Renal cortex interstitium (tissue), 15 donors: ENCODE measurements at places on chromosomes 7 and 10.

- no peak for DNase-seq
These were observed 7.7 kb upstream of the KCNK18 start for GRCh38 chr10:117189557-117189956.

DNA sequence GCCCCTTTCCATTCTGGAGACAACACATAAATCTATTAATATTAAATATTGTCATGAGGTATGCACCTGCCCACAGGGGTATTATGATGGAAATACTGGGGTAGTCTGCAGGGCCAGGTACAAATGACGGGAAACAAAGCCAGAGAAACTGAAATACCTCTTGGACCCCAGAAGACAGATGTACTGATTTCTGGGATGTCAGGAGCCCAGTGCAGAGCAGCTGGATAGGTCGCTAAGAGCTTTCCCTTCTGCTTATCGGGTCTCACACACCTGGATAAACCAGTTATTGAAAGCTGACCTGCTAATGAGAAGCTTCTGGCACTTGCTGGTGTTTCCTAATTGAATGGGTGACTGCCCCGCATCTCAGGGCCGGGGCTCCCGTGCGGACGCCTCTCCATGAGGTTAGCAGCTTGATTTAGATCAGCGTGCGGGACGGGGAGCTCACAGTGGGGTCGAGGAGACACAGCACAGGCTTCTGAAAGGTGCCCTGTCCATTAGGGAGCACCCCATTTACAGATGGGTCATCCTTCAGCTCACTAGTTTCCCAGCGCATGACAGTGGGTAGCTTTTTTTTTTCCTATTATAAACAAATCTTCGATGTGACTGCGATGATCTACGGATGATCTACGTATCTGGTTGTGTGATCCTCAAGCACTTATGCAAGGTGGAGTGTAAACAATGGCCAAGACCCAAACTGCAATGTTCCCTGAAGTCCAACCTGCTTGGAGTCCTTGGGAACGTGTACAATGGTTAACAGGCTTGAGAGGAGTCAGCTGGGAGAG lies 1.5 kb upstream of the INSIG1 start:
- DNase-seq, result no peak

DNA sequence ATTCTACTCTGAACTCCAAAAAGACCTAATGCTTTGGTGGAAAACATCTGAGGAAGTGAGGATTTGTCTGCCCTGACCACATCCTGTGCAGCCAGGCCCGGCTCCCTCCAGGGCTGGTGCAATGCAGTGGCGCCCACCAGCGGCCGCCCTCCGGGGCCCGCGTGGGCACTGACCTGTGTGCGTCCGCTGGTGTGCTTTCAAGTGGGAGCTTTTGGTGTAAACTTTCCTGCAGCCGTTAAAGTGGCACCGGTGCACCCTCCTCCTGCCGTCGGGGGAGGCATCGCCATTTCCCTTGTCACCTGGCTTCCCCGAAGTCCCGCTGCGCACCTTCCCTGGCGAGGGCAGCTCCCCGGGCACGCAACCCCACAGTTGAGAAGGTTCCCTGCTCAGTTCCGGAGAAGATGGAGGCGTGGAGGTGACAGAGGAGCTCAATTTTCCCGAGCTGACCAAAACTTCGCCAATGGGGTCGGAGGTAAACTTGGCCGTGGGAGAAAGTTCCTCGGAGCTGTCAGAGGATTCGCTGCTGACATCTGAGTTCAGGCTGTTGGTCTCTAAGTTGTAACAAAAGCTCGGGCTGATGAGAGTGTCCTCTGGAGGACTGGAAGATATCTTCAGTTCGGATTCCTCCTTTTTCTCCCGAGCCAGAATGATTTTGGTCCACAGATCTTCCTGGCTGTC lies 3.4 kb downstream of the KLF6 start:
- no peak for DNase-seq

GRCh38 chr10:53379956-53380355 lies 607.4 kb upstream of the MBL2 start:
- DNase-seq, result no peak

DNA sequence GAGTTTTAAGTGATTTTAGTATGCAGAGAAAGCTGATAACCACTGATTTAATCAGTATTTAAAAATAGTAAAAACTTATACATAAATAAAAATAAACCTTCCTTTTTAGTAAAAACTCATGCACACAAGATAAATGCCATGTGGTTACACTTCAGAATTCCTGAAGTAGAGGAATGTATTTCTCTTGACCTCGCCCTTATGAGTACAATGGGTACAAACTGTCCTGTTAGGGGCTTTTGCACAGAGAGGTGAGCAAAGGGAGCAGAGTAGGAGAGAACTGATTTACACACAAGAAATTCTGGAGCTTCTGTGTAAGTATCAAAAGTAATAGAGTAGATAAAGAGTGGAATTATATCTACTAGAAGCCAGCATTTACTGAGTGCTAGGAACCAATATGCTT lies 279.6 kb downstream of the PPP1R3A start:
- no peak for DNase-seq

- no peak for DNase-seq
These were observed 25.3 kb upstream of the ANKRD2 start for GRCh38 chr10:97547271-97547600.

GRCh38 chr7:31892099-31892829 lies 177.9 kb downstream of the PDE1C start:
- DNase-seq, result no peak

DNA sequence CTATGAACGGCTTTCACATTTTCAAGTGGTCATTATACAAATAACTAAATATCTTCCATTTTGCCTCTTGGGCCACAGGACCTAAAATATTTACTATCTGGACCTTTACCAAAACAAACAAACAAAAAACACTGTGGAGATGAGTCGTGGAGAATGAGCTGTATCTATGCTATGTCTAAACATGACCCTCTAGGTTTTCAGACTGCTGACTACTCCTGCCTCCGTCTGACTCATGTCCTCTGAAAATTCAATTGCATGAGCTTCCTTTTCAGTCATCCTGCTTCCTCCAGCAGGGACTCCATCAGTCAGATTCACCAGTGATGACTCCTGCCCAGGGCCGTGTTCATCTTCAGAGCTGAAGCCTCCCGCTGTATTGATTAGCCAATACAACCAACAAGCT lies 96.8 kb downstream of the COL28A1 start:
- no peak for DNase-seq

GRCh38 chr10:89981891-89982290 lies 280.5 kb downstream of the KIF20B start:
- no peak for DNase-seq

GRCh38 chr7:43513251-43513650 lies 69.7 kb upstream of the STK17A start:
- DNase-seq, result no peak

DNA sequence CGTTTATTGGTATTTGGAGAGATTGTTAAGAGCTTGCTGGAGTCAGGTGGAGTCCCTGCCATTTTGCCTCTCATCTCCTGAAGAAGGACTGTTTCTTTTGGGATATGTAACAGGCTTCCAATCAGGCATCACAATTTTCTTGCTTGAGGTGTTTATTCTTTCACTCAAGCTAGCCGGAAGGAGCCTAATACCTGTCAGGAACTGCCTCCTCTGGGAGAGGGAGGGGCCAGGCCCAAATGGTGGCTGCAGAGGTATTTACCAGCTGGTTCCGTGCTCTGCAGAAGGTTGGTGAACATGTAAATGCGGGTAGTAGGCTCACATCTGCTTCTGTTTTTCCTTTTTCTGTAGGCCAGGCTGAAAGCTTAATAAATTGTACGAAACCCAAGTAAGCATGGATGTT lies 114.0 kb downstream of the TCF7L2 start:
- no peak for DNase-seq

GRCh38 chr7:84701524-84702306 lies 485.1 kb downstream of the SEMA3D start:
- DNase-seq, result no peak

DNA sequence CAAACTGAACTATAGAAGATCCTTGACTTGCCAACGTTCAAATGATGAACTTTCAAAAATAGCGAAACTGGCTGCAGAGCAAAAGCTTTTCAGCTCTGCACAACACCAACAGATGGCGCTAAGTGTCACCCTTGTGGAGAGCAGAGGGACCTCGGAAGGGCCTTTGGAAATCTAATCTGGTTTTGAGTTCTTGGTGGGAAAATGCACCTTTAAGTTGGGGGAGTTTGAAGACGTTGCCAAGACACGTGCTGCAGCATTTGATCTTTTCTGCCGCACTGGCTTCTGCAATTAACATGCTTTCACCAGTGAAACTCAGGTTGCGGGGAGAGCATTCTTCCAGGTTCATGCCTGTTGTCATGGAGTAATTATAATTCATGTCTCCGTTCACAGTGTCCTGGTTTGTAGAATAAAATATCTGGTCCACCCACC lies 26.3 kb upstream of the WDR11 start:
- no peak for DNase-seq

DNA sequence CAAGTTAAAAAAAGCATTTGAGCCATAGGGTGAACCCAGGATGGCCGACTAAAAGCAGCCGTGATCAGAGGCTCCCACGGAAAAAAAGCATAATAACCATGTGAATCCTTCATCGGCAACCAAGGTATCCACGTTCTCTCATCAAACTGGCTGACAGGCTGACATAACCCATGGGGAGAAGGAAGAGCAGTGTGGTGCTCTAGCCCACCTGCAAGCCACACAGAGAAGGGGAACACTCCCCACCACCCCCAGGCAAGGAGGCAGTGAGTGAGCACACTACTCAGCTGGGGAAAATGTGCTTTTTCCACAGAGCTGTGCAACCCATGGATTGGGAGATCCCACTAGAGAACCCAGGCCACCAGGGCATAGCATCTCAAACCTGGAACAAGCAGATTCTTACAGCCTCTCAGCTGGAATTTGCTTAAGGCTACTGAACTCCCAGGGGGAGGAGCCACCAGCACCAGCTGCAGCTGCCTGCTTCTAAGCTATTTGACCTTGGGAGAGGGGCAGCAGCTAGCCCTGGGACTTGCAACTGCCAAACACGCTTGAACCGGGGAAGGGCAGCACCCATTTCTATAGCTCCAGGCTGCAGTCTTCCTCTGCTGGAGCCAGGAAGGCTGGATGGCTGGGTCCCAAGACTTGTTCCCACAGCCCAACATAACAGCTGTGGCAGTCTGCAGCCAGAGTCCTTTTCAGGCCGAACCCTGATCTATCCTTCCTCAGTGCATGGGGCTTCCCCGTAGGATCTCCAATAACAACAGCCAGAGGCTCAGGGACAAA lies 178.2 kb upstream of the NRG3 start:
- peak; percentile 52 for DNase-seq

GRCh38 chr7:7351832-7352231 lies 169.5 kb downstream of the C1GALT1 start:
- no peak for DNase-seq

- no peak for DNase-seq
These were observed 7.0 kb upstream of the PRR15 start for GRCh38 chr7:29556405-29557195.

- no peak for DNase-seq
These were observed 9.4 kb downstream of the NUB1 start for GRCh38 chr7:151351027-151351426.

DNA sequence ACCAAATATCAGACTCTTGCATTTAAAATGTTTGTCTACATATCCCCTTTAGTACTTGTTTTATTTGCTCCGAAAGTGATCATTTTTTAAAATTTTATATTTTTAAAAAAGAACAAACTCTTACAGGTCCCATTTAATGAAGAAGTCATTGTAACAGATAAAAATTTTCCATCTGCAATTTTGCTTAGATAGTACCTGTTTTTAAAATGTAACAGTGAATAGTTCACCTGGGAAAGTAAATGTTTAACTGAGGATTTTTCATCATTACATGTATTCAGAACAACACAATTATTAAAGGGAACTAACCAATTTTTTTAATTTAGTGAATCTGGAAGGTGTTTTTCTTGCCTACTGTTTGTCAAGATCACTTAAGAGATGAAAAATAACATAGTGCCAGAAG lies 1099.5 kb upstream of the PHF14 start:
- DNase-seq, result no peak

DNA sequence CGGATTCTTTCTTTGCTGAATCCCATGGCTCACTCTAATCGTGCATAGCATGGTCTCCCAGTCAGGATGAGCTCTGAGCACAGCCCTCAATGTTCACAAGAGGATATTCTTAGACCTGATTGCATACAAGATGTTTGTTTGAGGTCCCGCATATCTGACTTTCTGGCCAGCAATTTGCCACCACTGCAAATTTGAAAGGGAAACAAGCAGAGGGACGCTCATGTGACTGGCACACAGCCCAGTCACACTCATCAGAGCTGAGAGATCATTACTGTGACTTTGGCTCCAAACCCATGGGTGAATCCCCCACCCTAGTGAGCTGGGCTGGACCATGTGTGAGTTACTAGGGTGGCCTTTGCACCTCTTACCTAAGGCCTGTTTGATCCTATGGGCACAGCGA lies 9.9 kb downstream of the TAS2R41 start:
- no peak for DNase-seq

GRCh38 chr7:24821045-24821753 lies 63.9 kb upstream of the GSDME start:
- no peak for DNase-seq

GRCh38 chr10:108783897-108784296 lies 1139.4 kb downstream of the XPNPEP1 start:
- DNase-seq, result no peak

DNA sequence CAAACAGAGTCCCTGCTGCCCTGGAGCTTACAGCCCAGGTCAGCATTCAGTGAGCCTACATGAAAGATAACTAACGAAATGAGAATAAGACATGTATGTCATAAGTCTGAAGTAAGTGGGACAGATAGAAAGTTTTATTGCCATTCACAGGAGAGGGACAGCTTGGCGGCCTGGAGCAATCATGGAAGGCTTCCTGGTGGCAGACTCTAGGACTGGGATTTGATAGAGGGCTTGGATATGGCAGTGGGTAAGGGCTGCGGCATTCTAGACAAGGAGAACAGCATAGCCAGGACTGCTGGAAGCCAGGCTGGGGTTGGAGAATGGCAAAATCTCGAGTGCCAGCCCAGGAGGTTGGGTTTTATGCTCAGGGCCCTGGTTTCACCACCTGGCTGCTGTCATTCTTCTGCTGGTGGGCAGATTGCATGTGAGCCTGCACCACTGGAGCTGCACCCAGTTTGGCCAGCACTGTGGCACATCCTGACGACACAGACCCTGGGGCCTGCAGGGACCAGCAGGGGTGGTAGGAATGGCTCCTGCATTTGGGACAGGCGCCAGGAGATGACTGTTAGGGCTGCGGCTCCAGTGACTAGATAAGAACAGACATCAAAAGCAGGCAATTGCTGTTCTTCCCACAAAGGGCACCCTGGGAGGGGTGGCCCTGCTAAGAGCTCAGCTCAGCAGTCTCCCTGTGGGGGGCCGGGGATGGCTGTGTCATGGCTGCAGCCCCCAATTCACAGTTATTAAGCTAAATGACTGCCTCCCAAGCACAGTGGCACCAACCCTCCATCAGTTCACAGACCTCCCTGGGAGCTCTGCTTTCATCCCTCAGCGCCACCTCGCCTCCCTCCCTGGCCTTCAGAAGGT lies 161.1 kb downstream of the RPS24 start:
- no peak for DNase-seq

- peak; percentile 88 for DNase-seq
These were observed at the start of gene NFKB2 for GRCh38 chr10:102395400-102396316. Gene NFKB2, plus strand, starts transcription at chr10:102395705. Its CDS starts 255 bp downstream, at chr10:102395960.
